Bronchial smooth muscle cell (primary cell): ENCODE measurements at places on chromosomes 16 and 17. TPM values are rescaled to one million over a fixed set of nuclear protein-coding genes. Genes with fewer than 3 reads are reported as not detected.

The TLCD2 gene
- 5.2 and 8.7 TPM in 2 replicates for total RNA-seq

The ALDH3A1 gene
- 0.16 and 0.43 TPM in 2 replicates for total RNA-seq

The TMEM88 gene
- 0.16 and 0.26 TPM in 2 replicates for total RNA-seq

The MEIOC gene
- under 0.01 TPM in 1 of 2 replicates, not detected in the other for total RNA-seq

The CETP gene
- total RNA-seq = not detected in 2 replicates

The ZFHX3 gene
- total RNA-seq = 4.3 and 4.7 TPM in 2 replicates

The SLC5A10 gene
- total RNA-seq = not detected in 2 replicates

The GRIN2A gene
- total RNA-seq = 0.32 TPM in 1 of 2 replicates, not detected in the other

The GPT2 gene
- 7.6 and 8.8 TPM in 2 replicates for total RNA-seq

The FAM117A gene
- total RNA-seq = 1.3 and 2.7 TPM in 2 replicates

The NPW gene
- 0.47 and 0.60 TPM in 2 replicates for total RNA-seq
